ENCODE measurements at places on chromosomes 4 and X.

DNA sequence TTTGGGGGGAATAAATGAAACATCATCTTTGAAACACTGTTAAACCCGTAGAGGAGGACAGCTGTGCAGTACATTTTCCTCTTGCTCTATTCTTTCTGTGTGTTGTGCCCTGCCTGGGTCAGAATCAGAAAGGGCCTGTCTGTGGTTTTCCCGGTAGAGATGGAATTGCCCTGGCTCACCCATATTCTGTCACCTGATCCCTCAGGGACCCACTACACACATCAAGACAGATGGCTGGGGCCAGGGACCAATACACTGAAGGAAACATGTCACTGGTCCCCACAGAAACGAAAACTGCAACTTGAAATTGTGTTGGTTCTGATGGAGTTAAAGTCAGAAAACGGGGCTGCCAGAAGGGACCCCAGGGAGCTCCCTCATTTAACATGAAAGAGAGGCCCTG is 114.9 kb downstream of the ZNF827 start:
- no peak for DNase-seq

DNA sequence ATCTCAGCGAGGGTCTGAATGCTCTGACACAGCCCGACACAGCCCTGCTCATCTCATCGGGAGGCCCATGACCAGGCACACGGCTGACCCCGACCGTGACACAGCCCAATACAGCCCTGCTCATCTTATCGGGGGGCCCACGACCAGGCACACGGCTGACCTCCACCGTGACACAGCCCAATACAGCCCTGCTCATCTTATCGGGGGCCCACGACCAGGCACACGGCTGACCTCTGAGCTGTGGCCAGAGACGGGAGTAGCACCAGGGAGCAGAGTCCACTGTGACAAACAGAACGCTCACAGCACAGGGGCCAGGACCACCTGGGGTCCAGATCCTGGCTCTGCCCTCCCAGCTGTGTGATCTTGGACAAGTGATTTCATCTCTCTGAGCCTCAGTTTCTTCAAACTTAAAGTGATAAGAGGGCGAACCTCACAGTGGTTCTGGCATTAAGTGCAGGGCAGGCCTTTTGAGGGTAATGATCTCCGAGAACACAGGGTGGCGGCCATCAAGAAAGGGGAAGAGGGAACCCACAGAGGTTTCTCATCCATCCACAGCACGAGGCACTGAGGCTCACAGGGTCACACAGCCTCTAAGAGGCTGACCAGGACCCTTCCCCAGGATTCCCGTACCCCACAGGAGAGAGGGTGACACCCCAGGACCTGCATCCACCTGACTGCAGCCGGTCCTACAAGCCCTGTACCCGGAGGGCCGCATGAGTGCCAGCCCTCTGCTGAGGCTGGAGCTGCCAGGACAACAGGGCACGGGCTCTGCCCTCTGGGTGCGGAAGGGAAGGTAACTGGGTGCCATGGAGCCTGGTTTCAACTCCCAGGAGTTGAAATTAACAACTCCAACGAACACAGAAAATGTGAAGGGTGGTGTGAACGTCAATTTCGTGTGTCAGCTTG is 60.1 kb downstream of the WFS1 start:
- no peak for DNase-seq

GRCh38 chr4:22490718-22491315 is 25.0 kb downstream of the ADGRA3 start:
- DNase-seq: no peak

GRCh38 chrX:11553594-11553993 is 112.1 kb downstream of the ARHGAP6 start:
- DNase-seq: no peak

GRCh38 chr4:87046121-87046551 is 111.3 kb downstream of the AFF1 start:
- no peak for DNase-seq

DNA sequence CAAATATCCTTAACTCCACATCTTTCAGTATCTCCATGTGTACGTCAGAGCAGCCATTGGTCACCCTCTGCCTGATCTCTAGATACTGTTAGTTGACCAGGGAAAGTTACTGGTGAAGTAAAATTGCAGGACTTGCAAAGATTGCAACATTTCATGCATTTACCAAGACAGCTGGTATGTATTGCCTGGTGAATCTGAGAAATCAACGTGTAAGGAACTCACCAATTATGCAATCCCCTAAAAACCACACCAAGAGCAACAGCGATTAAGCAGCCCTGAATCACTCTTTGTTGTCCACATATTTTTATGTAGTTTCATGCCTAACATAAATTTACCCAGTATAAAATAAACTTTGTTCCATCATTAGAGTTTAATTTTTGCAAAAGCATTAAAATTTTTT is 271.2 kb downstream of the NLGN4X start:
- no peak for DNase-seq

DNA sequence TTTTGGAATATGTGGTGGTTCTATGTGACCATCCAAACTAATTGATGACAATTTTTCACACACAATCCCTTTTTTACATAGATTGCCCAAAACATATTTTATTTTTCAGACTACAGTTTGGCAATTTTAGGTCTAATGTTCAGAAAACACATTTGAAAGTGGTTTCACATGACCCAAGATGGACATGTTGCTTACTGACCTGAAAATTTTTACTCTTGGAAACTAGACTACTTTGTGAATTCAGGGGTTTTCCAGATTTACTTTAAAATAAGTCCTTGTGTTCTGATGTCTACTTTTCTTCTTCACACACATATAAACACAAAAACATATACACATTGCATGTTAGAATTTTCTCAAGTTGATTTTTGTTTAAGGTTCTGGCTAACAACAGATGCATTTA is 79.5 kb downstream of the HMGB2 start:
- DNase-seq: no peak

Measured in substantia nigra (tissue), 51 donors.